Astrocyte of the cerebellum (primary cell): ENCODE measurements at places on chromosomes 1 and 21.

DNA sequence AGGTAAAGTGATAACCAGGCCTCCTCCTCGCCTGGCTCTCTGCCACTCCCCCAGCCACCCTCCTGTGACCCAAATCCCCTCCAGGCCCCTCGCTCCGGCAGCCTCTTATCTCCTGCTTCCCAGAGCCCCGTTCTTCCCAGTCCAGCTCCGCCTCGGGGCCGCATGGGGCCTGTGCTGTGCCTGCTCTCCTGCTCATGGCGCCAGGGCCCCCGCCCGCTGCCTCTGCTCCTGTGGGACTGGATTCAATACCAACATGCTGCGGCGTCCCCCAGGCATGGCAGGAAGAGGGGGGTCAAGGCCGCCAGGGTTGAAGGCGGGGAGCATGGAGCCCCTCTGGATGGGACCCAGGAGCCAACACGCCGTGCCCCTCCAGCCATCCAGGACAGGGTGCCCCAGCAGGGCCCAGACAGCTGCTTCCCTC lies 213.0 kb upstream of the VAMP3 start:
- DNase-seq, result no peak

DNA sequence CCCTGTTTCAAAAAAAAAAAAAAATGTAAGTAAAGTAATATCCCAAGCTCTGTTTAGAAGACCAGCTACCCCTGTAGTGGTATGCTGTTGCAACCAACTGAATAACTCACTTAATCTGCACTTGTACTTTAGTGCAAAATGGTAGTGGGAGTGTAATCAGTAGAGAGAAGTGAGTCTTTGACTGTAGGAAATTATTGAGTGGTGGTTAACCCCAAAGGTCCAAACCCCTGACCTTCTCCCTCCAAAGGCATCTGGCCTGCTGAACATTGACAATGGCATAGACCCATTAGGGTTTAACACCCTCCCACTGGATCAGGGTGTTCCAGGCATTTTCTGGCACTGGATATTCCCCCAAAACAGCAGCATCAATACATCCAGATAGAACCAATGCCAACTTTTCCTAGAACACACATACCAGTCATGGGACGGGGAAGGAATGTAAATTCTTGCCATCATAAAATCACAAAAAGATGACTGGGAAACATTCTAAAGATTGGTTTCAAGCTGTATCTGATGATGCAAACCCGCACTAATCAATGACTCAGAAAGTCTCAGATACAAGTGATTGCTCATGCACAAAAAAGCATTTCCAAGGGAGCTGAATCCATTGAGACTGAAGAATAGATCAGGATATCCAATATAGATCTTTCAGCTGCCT lies 110.3 kb downstream of the MRPL39 start:
- peak; percentile 16 for DNase-seq

GRCh38 chr21:36698981-36699545 lies at the start of gene SIM2:
TSS of gene SIM2 (plus strand) at chr21:36699115. CDS start at chr21:36699747, 632 bp downstream.
- no peak for DNase-seq

DNA sequence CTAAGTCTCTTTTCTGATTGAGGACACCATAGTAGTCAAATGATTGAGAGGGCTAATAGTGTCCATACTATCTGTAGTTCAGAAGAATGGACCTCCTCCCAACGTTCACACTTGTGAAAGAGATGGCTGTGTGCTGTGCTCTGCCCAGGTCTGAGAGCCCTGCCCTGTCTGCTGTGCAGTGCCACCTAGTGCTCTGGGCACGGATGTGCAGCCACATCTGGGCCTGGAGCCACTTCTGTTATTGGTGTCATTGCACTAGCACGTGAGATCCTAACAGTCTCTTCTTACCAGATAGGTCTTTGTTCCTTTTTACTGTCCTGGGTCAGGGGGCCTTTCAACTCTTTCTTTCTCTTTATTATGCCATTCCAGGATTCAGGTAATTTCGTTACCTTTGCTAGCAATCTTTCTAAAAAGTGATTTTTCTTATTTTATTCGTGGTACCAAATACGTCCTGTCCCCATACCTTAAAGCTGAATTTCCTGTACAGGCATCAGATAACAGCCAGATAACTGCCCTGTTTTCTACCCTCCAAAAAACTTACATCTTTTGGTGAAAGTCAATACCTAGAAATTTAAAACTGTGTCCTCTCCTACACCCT lies 21.7 kb downstream of the INTS3 start:
- DNase-seq, result peak; percentile 62

DNA sequence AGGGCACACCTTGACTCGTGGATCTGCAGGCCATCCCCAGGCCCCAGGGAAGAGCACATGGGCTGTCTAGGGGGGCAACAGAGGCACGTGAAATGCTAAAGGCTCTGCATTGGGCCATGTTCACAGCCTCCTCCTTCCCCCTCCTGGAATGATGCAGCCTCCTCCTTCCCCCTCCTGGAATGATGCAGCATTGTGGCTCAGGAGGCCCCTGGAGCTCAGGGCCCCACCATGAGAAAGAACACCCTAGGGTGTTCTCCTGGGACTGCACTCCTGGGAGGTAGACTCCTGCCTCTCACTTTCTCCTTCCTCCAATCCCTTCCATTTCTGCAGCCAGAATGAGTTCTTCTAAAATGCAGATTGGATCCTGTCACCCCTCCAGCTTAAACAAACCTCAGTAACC lies 1.5 kb upstream of the IGFN1 start:
- DNase-seq, result no peak

GRCh38 chr1:85617633-85618100 lies 37.1 kb downstream of the CCN1 start:
- DNase-seq, result peak; percentile 47

- DNase-seq, result no peak
Measured at GRCh38 chr1:213685992-213686582, 301.7 kb upstream of the PROX1 start.

- DNase-seq, result peak; percentile 13
Measured at GRCh38 chr1:170126696-170127095, 19.1 kb upstream of the NTMT2 start.
